Uterine smooth muscle cell (primary cell): ENCODE measurements at places on chromosomes 3 and 15. TPM values are rescaled to one million over a fixed set of nuclear protein-coding genes. Genes with fewer than 3 reads are reported as not detected.

Gene MAP6D1
- total RNA-seq = 1.2 and 2.5 TPM in 2 replicates

Gene RSL24D1
- total RNA-seq = 103 and 136 TPM in 2 replicates

Gene WDR76
- 12.2 and 41.7 TPM in 2 replicates for total RNA-seq

Gene GOLGA8T
- not detected in 2 replicates for total RNA-seq

Gene MESP2
- 0.55 and 0.75 TPM in 2 replicates for total RNA-seq

Gene ELL3
- 2.7 and 3.1 TPM in 2 replicates for total RNA-seq

Gene ROPN1
- total RNA-seq = not detected in 2 replicates

Gene QTRT2
- 14.1 and 23.4 TPM in 2 replicates for total RNA-seq

Gene SCAMP5
- 0.44 and 2.0 TPM in 2 replicates for total RNA-seq

Gene NR1I2
- 0.12 TPM in 1 of 2 replicates, not detected in the other for total RNA-seq

Gene CDC25A
- 5.2 and 15.9 TPM in 2 replicates for total RNA-seq

Gene TGM5
- not detected in 2 replicates for total RNA-seq

Gene FRG2C
- total RNA-seq = not detected in 2 replicates

Gene ALS2CL
- 1.4 and 1.9 TPM in 2 replicates for total RNA-seq

Gene GREM1
- total RNA-seq = 94.3 and 684 TPM in 2 replicates

Gene HRH1
- total RNA-seq = 6.6 and 11.4 TPM in 2 replicates

Gene UMPS
- total RNA-seq = 27.9 and 46.3 TPM in 2 replicates

Gene PRICKLE2
- 12.8 and 28.5 TPM in 2 replicates for total RNA-seq

Gene BFSP2
- not detected in 2 replicates for total RNA-seq

Gene ARPP19
- 79.1 and 119 TPM in 2 replicates for total RNA-seq

Gene GPR176
- total RNA-seq = 135 and 142 TPM in 2 replicates

Gene SEMA7A
- total RNA-seq = 49.2 and 135 TPM in 2 replicates

Gene SGO1
- total RNA-seq = 4.7 and 16.2 TPM in 2 replicates

Gene CCDC9B
- total RNA-seq = 32.9 and 46.2 TPM in 2 replicates

Gene SLC22A14
- under 0.01 TPM in 1 of 2 replicates, not detected in the other for total RNA-seq

Gene TRIM42
- total RNA-seq = not detected in 2 replicates

Gene CX3CR1
- under 0.01 TPM in 1 of 2 replicates, not detected in the other for total RNA-seq

Gene KCNH8
- total RNA-seq = under 0.01 TPM in 2 replicates

Gene PKM
- 1,950 and 2,315 TPM in 2 replicates for total RNA-seq

Gene FGF7
- 264 and 355 TPM in 2 replicates for total RNA-seq

Gene RBMS3
- 22.5 and 34.9 TPM in 2 replicates for total RNA-seq

Gene WDR49
- total RNA-seq = under 0.01 and 0.25 TPM in 2 replicates

Gene GABRB3
- total RNA-seq = 1.2 and 2.7 TPM in 2 replicates

Gene B3GNT5
- 9.8 and 10.0 TPM in 2 replicates for total RNA-seq

Gene CPNE9
- total RNA-seq = not detected in 2 replicates

Gene CTXN2
- total RNA-seq = not detected in 2 replicates

Gene C3orf22
- not detected in 2 replicates for total RNA-seq

Gene U2SURP
- total RNA-seq = 68.5 and 90.1 TPM in 2 replicates

Gene CASR
- total RNA-seq = not detected in 2 replicates

Gene STXBP5L
- total RNA-seq = under 0.01 TPM in 1 of 2 replicates, not detected in the other

Gene CORO2B
- total RNA-seq = 26.7 and 50.8 TPM in 2 replicates

Gene RTP1
- not detected in 2 replicates for total RNA-seq

Gene GPR149
- not detected in 2 replicates for total RNA-seq

Gene TMCC1
- 11.0 and 18.4 TPM in 2 replicates for total RNA-seq

Gene UBA7
- 32.4 and 52.2 TPM in 2 replicates for total RNA-seq

Gene PAQR5
- 0.37 and 1.5 TPM in 2 replicates for total RNA-seq

Gene PAQR9
- under 0.01 TPM in 1 of 2 replicates, not detected in the other for total RNA-seq

Gene CA12
- 128 and 224 TPM in 2 replicates for total RNA-seq

Gene DENND6A
- total RNA-seq = 18.6 and 21.1 TPM in 2 replicates

Gene IL20RB
- 1.8 and 3.2 TPM in 2 replicates for total RNA-seq

Gene DLEC1
- 0.11 and 0.12 TPM in 2 replicates for total RNA-seq

Gene TLR9
- total RNA-seq = under 0.01 TPM in 1 of 2 replicates, not detected in the other

Gene CCR5
- total RNA-seq = 0.11 TPM in 1 of 2 replicates, not detected in the other

Gene XIRP1
- not detected in 2 replicates for total RNA-seq

Gene FAM107A
- under 0.01 TPM in 1 of 2 replicates, not detected in the other for total RNA-seq

Gene HYAL2
- 65.6 and 66.0 TPM in 2 replicates for total RNA-seq
